ENCODE measurements at places on chromosomes 6 and 20.

DNA sequence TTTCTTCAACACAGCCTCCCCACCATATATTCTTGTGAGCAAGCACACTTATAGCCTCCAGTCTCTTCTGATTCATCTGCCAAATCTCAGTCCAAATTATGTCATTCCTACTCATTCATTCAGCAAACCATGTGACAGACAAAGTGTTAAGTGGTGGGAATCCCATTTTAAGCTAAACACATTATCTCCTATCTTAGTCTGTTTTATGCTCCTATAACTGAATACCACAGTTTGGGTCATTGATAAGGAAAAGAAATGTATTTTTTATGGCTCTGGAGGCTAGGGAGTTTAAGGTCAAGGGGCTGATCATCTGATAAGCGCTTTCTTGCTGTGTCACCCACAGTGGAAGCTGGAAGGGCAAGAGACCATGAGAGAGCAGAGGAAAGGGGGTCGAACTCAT lies 23.9 kb upstream of the SMIM13 start:
- no peak for DNase-seq

- no peak for DNase-seq
Observed at GRCh38 chr6:76862936-76863335, 600.4 kb downstream of the HTR1B start.

DNA sequence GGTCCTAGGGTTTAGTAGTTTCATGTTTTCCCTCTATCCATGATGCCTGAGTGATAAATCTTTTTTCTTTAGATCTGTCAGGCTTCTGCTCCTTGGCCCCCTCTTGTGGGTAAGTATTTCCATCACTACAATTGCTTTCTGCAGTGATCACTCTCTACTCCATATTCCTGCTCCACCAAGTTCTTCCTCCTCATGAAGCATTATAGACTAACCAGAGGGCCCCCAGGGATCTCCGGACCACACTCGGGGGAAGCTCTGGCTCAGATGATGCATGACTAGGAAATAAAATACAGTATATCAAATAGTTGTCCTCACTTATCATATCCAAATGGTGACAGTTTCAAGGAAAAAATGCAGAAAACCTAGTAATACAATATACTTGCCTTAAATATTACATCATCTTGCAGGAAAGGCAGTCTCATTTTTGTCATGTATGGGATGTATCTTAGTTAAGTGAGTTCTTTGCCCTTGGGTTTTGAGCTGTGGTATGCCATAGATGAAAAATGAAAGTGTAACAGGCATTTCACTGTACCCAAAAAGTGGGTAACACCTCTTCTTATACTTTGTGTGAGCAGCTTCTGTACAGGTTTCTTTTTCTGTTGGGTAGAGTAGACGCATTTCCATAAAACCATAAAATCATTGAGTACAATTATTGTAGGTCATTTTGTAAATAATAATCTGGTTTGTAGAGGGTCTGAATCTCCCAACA lies 200.9 kb upstream of the EYA4 start:
- no peak for DNase-seq

DNA sequence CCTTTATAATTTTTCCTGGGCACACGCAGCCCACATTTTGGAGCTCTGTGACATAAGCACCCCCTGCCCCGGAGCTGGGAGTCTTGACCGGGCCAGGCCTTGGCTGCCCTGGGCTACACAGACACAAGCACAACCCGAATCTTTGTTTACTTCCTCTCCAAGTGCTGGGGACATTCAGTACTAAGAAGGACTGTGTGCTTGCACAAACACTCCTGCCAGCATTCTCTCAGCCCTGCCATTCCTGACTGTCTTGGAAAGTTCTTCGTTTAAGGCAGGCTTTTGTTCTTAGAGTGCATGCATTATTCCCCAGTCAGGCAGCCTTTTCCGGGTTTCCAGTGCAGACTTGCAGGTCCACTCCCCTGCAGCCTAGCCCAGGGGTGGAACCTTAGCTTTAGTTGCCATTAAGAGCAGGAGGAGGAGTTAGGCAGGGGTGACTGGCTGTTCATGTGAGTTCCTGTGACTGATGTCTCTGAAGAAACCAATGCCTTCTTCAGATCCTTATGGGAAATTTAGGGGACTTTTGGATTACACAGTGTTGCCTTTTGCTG lies 28.6 kb downstream of the FOXO3 start:
- no peak for DNase-seq

- DNase-seq = no peak
Observed at GRCh38 chr6:14975471-14975817, 270.4 kb upstream of the JARID2 start.

DNA sequence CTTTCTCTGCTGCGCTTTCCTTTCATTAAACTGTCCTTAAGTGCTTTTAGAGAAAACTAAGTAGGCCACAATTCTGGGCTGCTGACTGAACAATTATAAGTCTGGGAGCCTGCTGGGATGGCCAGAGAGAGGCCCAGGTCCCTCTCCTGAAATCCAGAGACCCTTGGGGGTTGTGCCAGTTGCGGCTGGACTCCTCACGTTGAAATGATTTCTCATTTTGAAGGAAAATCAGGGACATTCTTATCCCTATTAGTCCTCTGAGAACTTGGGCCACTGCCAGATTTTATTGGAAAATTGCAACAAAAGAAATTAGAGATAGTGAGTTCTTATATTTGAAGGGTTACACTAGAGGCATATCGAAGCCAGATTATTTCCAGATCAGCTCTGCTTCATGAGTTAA lies 145.1 kb downstream of the CLIC5 start:
- no peak for DNase-seq
